ENCODE measurements at places on chromosomes 5 and 9.

DNA sequence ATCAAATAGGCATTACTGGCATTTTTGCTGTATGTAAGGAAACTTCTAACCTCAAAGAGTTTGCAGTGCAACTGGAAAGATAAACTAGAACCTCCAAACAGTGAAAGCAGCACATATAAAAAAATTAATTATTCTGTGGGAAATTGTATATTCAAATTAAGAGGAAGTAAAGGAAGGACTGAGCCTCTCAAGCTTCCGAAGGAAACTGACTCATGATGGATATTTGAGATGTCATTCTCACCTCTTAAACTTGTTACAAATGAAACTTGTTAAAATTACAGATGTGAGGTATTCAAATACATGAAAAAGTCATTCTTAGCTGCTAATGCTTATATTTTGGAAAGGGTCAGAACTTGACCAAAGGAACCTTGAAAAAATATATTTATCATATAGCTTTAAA is 538.7 kb downstream of the PDE4D start:
- no peak for DNase-seq

DNA sequence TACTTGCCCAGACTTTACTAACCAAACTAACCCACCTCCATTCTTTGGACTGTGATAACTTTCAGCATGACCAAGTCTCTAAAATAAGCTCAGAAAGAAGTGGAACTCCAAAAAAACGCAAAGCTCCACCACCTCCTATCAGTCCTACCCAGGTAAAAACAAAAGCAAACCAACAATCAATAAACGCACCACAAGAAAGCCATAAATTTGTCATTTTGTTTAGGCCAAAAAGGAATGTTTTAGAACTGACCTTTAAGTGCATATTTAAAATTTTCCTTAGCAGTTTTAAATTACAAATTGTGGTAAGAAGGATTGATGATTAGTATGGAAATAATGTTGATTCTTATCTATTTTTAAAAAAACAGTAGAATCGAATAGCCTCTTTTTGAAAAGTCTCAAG is 25.5 kb upstream of the TTC23L start:
- DNase-seq: no peak

DNA sequence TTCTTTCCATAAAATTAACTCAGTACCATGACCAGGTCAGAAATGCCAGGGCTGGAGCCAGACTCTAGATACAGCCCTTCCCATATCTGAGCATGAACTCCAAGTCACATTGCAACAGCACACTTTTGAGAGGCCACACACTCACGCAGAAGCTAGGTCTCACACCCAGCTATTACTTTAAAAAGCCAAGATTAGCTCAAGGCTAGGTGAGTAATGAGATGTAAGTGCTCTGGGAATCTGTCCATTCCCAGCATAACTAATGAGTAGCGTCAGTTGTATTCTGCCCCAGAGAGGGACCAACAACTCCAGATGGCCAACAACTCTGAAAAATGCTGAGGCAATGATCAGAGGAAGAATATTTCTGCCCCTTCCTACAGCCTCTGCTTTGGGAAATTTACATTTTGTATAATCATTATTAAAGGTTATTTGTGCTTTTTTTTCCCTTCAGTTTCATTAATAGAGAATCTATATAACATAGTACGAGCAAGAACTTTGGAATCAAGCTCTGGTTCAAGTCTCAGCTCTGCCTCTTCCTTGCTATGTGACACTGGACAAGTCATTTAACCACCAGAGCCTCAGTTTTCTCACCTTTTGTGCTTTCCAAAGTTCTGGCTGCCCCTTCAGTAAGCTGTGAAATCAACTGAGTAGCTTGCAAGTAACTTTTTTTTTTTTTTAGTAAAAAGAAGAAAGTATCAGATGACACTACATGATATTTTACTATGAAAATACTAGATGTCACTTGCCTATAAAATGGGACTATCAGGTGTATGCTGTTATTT is 118.3 kb downstream of the NR6A1 start:
- DNase-seq: no peak

- no peak for DNase-seq
Observed at GRCh38 chr9:34590381-34591247, 1.1 kb upstream of the CNTFR start.

GRCh38 chr9:35179347-35180280 is 17.8 kb downstream of the UNC13B start:
- no peak for DNase-seq

DNA sequence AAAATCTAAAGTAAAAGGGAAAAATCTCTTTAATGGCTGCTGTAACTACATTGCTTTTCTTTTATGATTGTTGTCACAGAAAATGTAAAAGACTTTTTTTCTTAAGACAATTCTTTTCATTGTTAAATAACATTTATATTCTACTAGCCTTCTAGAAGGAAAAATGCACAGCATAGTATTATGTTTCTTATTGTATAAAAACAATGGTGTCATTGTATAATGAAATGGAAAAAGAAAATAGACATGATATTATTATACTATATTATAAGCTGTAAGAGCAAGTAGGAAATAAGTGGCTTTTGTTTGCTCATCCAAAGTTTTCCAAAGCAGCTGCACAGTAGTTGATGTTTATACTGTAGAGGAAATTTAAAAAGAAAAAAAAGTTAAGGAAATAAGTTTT is 1021.7 kb downstream of the EFNA5 start:
- no peak for DNase-seq

- no peak for DNase-seq
Observed at GRCh38 chr9:1415146-1415545, 365.0 kb downstream of the DMRT2 start.

GRCh38 chr9:125391704-125392103 is 130.1 kb downstream of the GAPVD1 start:
- DNase-seq: no peak

- DNase-seq: no peak
Observed at GRCh38 chr5:112373885-112374284, 45.2 kb downstream of the EPB41L4A start.
